ENCODE measurements at places on chromosomes 12 and 14.

DNA sequence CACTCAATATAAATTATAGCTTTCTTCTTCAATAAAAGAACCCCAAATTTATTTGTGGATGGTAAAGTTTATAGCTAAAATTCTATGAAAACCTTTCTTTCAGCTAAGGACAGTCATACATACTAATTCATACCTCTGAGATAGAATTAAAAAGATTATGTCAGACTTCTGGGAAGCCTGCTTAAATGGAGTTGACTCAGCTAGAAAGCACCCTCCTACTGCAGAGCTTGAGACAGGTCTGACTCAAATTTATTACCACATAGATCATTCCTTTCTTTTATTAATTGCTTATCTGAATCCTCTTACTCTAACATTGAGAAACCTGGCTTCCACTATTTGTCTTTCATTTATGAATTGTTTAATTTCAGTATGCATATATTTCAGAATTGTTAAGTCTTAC lies 1007.0 kb upstream of the LRFN5 start:
- DNase-seq = no peak

- no peak for DNase-seq
Observed at GRCh38 chr12:33634544-33634943, 194.9 kb upstream of the SYT10 start.

DNA sequence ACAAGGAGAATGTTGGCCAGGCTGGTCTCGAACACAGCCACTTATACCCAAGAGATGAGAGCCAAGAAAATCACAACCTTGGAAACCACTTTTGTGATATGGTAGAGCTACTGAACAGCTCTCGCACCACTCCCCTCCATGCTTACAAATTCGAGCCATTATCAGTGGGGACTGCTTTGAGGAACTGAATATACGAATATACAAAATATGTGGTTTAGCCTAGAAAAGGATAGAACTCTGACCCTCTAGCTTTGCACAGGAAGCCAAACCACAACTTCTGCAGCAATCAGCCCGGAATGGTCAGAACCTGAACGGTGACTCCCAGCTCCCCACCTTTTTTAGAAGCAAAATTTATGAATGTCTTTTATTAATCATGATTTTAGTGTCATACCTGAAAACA lies 129.8 kb upstream of the TMEM132C start:
- DNase-seq = no peak

GRCh38 chr14:37143475-37143874 lies 28.9 kb downstream of the SLC25A21 start:
- DNase-seq = no peak

DNA sequence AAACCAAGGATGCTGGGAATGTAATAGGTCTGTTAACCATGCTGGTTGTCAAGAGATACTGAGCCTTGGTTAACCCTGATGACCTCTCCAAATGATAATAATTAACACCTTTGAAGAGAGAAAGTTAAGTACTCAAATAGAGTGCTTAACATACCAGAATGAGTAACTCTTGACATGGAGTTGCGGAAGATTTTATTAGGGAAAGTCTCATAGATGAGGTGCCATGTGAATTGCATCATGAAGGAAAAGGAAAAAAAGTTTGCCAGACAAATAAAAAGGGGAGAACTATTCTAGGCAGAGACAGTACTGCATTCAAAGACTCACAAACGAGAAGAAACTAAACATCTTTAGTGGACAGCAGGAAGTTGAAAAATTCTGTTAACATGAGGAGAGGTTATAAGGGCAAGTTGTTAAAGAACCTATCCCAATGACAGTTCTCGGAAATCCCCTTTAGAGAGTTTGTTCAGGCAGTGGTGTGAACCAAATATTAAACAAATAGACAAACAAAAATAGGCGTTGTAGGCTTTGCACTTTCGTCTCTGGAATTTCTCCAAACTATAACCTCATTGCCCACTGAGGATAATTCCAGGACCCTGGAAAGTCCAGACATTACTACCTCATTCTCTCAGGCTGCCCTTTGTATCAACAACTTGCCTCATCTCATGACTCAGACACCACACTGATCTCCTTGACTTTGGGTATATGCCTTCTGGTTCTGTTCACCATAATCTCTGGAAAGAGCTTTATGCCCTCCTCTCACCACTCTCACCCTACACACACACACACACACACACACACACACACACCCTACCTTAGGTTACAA lies 435.0 kb downstream of the GXYLT1 start:
- no peak for DNase-seq

GRCh38 chr12:121720762-121721161 lies 8.2 kb downstream of the TMEM120B start:
- DNase-seq = no peak

DNA sequence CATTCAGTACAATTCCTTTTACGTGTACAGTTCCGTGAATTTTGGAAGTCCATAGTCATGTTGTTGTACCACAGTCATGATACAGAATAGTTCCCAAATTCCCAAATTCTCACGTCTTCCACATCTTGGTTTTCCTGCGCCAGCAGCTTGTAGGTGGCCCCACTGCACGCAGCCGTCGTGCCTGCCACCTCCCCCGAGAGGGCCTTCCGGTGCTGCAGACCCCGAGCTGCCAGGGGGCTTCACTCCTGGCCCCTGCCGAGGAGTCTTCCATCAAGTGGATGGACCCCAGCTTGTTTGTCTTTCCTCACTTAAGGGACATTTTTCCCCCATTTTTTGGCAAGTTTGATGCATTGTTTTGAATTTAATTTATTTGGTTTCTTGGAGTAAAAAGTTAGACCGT lies 16.8 kb downstream of the MTA1 start:
- no peak for DNase-seq

DNA sequence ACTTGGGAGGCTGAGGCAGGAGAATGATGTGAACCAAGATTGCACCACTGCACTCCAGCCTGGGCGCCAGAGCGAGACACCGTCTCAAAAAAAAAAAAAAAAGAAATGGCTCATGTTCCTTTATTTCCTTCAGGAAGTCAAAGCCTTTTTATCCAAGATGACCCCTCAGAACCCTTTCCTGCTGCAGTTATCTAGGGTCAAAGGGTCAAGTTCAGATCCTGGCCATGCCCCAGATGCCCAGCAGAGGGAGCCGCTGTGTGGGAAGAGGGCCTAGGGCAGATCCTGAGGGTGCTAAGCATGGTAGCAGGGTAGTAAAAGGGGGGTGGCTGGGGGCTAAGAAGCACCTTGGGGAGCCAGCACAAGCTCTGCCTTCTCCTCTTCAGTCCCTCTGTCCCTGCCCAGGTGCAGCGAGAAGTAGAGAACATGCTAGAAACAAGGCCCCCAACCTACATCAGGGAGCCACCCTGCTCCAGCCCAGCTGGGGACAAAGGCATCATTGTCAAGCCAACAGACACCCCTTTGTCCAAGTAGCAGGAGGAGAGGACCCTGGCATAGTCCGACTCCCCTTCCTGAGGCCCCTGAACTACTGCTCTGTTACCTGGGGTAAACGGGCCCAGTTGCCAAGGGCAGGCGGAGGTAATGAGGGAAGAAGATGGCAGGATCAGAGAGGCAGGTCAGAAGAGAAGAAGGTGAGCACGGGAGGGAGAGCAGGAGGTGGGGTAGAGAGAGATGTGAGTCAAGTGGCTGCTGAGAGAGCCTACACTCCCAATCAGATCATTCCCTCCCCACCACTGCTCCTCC lies 6.5 kb downstream of the NFE2 start:
- peak; percentile 85 for DNase-seq

DNA sequence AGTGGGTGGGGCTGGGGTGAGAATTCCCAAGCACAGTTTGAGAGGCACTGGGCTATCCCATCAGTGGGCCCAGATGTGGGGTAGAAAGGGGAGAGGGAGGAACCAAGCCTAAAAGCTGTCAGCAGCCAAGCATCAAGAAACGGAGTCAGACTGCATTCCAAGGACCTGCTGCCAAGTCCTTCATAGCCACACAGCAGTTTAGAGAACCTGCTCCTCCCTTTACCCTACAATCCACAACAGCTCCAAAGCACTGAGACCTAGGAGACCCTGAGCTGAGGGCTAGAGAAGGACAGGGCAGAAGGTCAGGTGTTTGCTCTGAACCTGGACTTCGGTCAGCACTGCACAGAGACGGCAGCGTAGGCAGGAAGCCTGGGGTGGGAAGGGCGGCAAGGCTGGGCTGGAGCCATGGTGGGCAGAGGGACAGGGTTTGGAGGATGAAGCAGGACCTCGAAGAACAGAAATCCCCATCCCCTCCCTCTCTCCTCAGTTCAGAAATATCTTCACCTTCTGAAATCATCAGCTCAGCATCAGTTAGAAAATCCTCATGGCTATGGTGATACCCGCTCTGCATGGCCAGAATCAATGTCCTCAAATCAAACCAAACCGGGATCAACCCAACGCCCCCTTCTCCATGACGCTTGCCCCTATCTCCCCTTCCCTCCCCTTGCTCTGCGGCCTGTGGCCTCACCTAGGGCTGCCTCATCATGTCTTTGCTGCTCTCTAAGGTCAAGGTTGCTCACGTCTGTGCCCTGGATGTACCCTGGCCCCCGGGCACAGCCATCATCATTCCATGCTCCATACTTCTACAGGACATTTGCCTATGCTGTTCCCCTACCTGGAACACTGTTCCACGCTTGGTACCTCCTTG lies 12.9 kb upstream of the SERPINA4 start:
- DNase-seq = no peak

- DNase-seq = no peak
Observed at GRCh38 chr14:62280366-62280765, 518.1 kb downstream of the SNAPC1 start.

GRCh38 chr12:8033153-8034044 lies 883 bp downstream of the FOXJ2 start:
- no peak for DNase-seq

DNA sequence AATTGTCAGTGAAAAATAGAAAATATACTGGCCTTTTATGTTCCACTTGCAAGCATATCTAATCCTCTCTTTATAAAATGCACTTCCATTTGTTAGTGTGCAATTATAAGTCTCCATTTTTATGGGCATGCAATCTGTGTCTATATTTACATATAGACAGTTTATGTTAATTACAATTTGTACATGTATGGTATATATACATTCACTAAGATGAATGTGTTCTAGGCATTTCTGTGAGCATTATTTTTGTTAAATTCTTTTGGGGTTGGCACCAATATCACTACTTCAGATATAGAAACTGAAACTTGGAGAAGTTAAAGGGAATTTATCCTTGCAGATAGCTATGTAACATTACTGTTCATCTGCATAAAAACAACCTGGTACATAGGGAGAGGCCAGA lies 470.8 kb upstream of the LMO3 start:
- DNase-seq = no peak

- DNase-seq = no peak
Observed at GRCh38 chr12:53225635-53226424, 6.2 kb downstream of the RARG start.

DNA sequence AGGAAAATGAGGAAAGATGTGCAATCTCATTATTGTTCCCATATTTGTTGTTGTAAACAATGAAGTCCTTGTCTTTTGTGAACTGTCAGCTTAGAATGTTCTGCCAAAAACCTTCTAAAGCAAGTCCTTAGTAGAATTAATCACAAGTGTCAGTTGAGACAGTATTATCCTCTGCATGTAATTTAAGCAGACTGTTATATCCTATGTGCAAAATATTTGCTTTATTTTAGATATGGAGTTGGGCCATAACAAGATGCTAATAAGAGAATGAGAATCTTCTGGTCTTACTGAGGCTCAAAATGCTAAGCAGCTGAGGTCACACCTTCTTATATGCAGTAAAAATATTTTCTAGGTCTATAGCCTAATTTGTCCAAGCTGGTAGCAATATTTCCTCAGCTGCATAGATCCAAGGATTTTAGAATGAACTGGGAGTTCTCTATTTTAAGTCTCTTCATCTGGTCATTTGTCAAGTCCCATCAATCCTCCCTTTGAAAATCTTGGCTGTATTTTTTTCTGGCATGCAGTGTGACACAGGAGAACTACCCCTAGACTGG lies 222.3 kb upstream of the NAV3 start:
- DNase-seq = no peak

GRCh38 chr12:69701826-69702225 lies 2.7 kb upstream of the BEST3 start:
- no peak for DNase-seq

DNA sequence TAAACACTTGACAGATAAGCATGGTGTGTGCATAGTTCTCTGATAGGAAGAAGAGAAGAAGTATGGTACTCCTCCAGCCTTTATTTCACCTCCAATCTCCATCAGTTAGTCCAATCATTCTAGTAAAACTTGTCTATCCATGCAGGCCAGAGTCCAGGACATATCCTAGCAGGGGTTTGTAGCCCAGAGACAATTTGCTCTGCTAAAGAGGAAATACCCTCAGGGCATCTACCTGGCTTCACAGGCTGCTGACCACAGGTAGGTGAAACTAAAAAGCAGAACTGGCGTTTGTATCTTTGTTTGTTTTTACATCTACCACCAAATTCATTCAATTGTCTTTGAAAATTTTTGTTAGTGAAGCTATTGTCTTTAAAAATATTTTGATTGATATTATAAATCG lies 717.6 kb downstream of the FSCB start:
- DNase-seq = no peak

DNA sequence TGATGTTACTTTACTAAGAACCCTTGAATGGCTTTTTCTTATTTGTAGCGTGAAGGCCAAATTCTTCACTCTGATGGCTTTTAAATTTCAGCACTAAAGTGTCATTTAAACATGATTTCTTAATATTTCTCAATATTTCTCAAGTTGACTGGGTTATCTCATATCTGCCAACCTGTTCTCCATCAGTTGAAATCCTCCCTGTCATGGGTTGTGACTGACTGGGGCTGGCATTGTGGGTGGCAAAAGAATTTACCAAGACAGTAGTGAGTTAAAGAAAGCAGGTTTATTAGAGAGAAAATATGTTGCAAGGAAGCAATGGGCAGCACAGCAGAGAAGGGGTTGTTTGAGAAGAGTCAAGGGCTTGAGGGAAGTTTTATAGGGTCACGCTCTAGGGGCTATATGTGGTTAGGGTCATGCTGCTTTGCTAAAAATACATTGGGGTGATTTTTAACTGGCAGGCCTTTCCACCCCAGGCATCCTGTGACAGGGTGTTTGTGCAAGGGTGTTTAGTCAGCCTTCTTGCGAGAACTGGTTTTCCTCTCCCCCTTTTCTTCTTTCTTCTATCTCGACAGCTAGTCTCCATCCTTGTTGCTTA lies 232.8 kb upstream of the SEL1L start:
- DNase-seq = no peak

- no peak for DNase-seq
Observed at GRCh38 chr14:49972131-49972671, 79.3 kb downstream of the ARF6 start.

All from upper lobe of right lung (tissue), 1 donor.